RPMI7951 (cell line): ENCODE measurements at places on chromosomes 13 and 19. TPM values are rescaled to one million over a fixed set of nuclear protein-coding genes. Genes with fewer than 3 reads are reported as not detected.

The HIF3A gene
- total RNA-seq = under 0.01 TPM in 1 of 2 replicates, not detected in the other

GRCh38 chr19:1880611-1881392 lies 4.5 kb downstream of the ABHD17A start:
- no peak for DNase-seq

DNA sequence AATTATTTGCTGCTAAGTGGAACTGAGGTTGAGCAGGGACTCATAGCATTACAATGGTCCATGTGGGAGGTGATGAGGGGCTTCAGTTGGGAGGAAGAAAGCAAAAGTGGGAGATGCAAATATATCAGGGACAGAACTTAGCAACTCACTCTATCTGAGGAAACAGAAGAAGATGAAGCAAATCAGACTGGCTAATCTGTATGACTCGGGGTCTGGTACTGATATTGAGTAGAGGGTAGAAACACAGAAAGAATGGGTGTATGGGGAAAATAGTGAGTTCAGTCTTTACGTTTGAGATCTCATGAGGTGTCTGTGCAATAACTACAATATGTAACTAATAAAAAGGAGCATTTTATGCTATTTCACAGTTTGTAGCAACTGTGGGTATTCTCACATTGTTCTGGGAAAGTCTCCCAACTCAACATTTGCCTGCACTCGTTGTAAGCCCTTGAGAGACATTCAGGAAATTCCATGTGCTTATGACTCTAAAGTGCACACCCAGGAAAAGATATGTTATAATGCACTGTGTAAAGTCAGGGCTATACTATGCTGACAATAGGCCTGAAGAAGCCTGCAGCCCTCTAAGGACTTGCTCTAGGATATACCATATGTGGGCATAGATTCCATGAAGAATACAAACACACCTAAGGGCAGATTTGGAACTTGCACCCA lies 183.5 kb downstream of the SPRY2 start:
- DNase-seq = no peak

GRCh38 chr13:58379221-58379620 lies 747.7 kb downstream of the PCDH17 start:
- no peak for DNase-seq

DNA sequence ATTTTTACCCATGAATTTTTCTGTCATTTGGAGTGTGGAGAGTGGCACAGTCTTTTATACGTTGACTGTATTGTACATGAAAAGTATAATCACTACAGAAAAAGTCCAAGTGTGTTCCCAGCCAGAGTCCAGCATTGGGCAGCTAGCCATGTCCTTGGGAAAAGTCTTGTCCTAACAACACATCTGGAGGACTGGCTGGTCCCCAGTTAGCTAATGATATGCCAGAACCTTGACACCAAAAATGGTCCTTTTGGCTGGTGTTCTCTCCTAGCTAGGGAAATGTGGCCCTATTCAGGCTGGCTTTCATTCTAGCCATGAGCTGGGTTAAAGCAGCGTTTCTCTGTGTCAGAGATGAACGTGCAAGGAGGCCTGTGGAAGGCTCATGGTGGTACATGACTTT lies 98.9 kb downstream of the ESD start:
- DNase-seq = no peak
